Sciatic nerve (tissue), 2 donors: ENCODE measurements at places on chromosomes 12 and 14. TPM values are rescaled to one million over a fixed set of nuclear protein-coding genes. Genes with fewer than 3 reads are reported as not detected.

GRCh38 chr12:74250891-74251290 is 286.7 kb upstream of the ATXN7L3B start:
- no peak for DNase-seq

DNA sequence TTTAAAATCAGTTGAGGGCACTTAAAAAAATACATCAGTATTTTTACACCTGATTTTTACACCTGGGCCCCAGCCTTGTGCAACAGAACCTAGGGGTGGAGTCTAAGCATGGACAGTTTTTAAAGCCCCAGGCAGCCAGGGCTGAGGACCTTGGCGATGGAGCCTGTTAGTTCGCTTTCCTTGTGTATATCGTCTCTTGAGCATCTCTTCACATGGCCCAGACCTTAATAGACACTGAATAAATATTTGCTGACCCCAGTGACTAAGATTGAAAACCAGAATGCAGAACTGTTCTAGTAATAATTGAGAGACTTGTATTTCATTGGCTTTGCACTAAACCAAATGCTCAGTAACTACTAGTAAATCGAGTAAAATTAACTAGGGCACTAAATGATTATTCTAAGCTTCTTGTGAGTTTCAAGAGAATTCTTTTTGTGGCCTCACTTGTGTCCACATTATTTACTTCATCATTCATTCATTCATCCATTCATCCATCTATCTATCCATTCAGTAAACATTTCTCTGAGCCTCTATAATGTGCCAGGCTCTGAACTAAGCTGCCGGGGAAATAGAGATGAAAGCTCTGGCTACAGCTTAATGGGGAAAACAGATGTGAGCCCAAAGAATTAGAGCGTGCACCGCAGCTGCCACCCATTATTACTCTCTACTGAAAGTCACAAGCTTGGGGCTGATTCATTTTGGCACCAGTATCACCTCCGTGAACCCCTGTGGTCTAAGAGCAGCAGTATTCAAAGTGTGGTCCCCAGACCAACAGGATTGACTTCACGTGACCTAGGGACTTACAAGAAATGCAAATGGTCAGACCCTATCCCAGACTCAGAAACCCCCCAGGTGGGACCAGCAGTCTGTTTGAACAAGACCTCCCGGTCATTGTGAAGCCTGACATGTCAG is 30.7 kb upstream of the BCL7A start:
- DNase-seq = no peak

DNA sequence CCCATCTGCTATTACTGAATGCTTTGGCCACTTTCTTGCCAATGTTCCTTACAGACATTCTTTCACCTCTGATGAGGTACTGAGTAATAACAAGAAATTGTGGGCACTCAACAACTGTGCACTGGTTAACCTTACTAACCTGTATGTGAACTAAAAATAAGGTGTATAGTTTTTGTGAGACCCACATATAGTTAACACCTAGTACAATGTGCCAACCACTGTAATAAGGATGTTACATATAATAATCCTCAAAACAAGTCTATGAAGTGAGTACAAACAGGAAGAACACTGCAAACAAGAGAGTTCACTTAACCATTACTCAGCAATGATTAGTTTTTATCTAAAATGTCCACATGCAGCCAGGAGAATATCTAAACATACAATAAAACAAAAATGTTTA is 4.5 kb downstream of the DDHD1 start:
- DNase-seq = no peak

DNA sequence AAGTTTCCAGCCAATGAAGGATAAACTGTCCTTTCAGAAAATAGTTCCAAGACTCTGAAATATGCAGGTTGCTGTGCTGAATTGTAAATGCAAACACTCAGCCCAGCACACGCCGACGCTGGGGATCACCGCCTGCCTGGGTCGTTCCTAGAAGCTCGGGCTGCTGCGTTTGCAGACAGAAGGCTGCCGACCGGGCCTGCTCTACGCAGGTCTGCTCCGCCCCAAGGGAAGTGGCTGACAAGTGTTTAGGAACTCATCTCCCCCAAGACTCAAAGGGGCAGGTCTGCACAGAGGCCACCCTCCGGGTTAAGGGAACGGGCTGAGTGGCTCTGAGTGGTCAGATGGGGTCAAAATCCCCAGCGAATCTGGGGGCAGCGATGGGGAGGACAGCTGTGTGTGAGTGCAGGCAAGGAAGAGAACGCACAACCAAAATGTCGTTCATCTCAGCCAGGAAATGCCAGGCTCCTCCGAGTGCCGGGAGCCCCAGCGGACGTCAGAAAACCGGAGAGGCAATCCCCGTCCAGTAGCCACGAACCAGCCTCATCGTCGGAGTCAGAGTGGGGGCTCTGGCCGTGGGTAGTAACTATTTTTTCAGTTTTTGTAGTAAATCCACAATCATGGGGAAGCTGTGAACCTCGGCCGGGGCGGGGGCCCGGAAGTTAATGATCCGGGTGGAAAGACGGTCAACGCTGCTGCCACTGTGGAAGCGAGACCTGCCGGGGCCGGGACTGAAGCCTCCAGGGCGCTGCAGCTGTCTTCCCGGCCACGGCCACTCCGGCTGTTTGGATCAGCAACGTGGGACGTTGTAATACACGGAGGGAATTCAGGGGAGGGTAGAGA is 6.0 kb downstream of the GALNT9 start:
- no peak for DNase-seq

- DNase-seq = no peak
These were observed 2.9 kb upstream of the EMP1 start for GRCh38 chr12:13193505-13194231.

DNA sequence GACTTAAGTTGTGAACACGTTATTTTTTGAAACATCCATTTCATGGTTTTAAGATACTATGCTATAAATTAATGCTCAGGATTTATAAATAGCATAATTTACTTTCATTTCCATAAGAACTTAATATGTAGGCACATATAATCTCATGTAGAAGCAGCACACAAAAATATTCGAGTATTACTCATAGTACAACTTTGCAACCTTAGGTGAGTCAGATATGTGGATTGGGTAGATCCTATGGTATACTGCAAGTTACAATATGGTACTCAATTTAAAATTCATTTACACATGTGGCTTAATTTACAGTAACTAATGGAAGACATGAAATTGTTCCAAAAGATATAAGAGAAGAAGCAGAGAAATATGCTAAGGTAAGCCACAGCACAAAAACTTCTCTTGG is 26.0 kb downstream of the PSMA3 start:
- DNase-seq = no peak

DNA sequence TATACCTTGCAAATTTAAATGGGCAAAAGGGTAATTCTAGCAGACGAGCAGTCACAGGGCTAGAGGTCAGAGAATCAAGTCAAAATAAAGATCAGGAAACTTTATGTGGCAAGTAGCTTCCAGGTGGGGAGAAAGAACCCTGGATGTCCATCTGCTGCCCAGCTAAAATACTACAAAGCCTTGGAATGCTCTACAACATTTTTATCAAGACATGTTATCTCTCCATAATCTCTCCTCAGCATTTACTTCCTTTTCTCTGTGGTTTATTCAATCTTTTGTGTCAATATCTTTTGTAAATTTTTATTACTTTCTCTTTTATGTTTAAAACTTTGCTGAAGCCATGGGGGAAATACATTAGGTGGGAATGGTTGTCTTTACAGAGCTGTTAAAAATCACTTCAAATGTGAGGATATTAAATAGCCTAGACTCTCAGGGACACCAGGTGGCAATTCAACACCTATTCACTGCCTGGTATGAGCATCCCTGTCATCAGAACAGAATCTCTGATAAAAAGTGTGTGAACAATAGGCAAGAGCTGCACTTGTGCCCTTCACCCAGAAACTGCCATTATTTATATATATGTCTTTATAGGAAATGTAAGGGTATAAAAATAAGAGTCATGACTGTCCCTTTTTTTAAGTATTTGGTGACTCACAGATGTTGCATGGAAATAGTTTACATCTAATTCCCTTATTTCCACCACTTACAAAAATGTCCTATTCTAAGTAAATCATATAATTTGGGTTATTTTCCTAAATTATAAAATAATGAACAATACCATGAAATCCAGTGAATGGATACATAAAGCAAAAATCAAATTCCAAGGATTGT is 152.9 kb downstream of the EPS8 start:
- DNase-seq = no peak

DNA sequence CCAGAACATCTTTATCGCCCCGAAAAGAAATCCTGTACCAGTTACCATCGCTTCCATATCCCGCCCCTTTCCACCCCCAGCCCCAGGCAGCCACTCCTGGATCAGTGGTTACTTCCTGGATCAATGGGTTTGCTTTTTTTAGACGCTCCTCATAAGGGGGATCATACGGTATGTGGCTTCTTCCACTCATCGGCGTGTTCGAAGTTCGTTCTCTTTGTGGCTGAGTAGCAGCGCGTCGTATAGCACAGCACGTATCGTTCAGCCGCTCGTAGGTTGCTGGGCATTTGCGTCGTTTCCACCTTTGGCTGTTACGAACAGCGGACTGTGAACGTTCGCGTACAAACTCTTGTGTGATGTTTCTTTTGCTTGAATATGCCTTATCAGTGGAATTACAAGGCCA is 1.8 kb downstream of the NOC4L start:
- DNase-seq = no peak

DNA sequence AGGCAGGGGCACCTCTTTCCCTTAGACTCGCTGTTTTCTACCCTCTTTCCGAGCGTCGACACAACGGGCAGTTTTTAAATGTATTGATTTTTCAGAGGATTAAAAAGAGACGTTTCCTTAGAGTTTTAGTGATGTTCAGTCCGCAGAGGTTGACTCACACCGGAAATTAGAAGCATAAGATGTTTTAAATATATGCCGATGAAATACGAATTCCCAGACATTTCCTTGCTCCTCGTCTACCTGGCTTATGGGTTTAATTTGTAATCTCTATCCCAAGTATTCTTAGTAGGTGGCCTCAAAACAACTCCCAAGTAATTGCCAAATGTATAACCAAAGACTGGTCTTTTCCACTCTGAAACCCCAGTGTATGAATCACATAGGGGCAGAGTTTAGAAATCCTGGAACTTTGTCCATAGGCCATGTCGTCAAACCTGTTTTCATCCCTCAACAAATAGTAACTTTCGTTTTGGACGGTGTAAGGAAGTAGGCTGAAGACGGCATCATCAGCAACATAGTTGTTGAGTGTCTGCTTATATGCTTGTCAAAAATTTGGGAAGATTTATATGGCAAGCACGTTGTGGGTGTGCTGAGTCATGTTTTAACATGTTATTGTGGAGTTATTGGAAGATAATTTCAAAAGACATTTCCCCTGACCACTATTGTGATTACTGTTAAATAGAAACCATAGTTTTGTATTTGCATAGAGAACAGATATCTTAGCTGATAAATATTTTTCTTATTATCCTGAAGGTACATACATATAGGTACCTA is 824 bp downstream of the TBK1 start:
- no peak for DNase-seq

DNA sequence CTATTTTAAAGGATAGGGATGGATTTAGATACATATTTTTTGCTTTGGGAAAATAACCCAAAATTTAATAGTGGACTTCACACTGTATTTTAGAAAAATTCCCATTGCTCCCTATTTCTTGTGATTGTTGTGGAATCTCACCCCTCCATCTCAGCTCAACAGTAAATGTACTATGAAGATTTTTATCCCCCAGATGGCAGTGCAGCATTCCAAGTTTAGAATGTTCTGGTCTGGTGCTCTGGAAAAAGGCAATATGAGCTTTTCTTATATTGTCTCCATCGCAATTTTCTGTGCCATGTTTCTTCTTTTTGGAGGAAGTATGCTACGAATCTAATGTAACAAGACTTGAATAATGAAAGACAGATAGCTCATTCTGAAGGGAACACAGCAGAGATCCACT is 471.7 kb upstream of the SYT1 start:
- no peak for DNase-seq

- no peak for DNase-seq
These were observed 190.2 kb upstream of the LMO3 start for GRCh38 chr12:16796168-16796567.

DNA sequence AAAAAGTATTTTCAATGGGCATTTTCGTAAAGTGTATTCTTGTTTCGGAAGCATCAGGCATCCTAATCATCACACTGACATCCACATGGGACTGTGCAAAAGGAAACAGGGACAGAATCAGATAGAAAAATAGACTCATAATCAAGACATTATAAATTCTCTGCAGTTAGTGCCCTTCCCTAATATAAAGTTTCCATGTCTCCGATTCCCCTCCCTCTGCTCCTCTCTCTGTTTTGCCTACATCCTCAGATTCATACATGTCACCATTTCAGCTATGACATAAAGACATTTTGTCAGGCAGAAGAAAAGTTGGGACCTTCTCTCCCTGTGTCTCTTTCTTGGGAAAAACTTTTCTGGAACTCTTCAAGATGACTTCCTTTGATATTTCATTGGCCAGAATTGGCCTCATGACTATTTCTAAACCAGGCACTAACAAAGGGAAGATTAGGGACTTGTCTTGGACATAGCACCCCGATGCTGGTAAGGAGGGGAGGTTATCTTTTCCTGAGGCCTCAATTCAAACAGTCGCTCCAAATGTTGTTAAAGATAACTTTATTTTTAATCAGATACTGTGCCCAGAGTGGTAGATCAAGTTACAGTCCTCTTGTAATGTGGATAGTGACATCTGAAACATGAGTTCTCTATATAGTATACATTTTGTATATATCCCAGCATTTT is 212.1 kb upstream of the BTG1 start:
- DNase-seq = no peak

DNA sequence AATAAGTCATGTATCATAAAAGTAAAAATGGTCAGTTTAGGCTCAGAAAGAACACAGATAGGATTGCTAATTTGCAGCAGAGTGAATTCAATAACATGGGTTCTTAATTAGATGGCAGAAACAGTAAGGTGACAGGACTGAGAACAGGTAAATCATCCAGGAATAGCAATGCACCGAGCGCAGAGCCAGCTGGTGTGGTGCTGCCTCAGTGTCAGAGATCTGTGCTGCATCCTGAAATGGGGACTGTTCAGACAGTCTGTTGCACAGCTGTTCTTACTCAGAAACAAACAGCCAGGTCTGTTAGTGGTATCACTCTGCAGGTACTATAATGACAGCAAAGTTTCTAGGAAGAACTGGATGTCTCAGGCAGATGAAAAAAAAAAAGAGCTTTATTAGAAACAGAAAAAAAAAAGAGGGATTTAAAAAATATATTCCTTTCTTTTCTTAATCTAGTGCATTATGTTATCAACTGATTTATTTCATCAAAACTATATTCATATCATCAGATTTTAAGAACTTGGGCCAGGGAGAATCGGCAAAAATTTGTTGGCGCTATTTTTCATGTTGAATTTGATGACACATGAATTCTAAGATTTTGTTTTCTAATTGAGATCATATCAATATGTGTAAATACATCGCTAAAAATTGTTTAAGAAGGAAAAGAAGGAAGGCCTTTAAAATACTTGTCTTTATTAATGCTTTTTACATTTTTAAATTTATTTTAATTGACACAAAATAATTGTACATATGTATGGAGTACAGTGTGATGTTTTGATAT is 501.8 kb downstream of the PRKD1 start:
- DNase-seq = no peak

Gene OR6C65
- total RNA-seq = not detected

Gene TAC3
- total RNA-seq = not detected

Gene DAO
- total RNA-seq = not detected

Gene GUCY2C
- total RNA-seq = not detected

Gene ITGA7
- 307 TPM for total RNA-seq

Gene ETFBKMT
- total RNA-seq = 5.8 TPM
